ENCODE measurements at places on chromosomes 11 and 22.

DNA sequence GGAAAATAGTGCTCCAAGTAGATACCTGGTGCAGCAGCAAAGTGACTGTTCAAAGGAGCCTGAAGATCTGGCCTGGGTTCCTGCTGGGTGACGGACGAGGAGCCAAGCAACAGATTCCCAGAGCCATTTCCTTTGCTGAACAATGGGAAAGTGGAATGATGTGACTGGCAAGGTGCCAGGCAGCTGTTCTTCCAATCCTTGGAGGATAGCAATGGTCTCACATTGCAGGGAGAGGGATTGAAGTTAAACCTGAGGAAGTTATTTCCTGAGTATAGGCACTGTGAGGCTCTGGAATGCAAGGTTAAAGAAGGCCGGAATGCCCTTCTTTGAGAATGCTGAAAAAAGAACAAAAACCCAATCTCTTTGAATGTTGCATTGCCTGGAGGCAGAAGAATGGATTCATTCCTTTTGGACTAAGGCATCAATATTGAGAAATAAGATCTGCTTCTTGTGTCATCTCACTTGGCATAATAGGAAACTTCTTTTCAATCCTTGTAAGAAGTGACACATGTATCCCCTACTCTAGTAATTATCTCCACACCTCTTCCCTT lies 223.8 kb downstream of the BLID start:
- peak; percentile 67 for DNase-seq

DNA sequence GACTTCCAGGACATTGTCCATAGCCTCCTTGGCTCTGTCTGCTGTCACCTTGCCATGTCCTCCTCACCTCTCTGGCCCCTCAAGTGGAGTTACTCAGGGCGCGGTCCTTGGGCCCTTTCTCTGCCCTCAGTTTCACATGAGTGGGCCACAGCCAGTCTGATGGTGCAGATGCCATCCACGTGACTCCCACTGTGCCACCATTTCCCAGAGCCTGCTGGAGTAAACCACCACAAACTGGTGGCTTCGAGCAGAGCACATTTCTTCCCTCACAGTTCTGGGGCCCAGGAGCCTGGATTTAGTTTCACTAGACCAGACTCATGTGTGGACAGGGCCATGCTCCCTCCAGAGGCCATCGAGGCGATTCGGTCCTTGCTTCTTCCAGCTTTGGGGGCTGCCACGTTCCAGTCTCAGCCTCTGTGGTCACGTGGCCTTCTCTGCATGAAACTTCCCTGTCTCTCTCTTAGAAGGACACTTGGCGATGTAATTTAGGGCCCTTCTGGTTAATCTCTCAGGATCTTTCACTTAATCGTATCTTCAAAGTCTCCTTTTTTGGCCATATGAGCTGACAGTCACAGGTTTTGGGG lies 14.6 kb downstream of the SMARCB1 start:
- DNase-seq, result no peak

DNA sequence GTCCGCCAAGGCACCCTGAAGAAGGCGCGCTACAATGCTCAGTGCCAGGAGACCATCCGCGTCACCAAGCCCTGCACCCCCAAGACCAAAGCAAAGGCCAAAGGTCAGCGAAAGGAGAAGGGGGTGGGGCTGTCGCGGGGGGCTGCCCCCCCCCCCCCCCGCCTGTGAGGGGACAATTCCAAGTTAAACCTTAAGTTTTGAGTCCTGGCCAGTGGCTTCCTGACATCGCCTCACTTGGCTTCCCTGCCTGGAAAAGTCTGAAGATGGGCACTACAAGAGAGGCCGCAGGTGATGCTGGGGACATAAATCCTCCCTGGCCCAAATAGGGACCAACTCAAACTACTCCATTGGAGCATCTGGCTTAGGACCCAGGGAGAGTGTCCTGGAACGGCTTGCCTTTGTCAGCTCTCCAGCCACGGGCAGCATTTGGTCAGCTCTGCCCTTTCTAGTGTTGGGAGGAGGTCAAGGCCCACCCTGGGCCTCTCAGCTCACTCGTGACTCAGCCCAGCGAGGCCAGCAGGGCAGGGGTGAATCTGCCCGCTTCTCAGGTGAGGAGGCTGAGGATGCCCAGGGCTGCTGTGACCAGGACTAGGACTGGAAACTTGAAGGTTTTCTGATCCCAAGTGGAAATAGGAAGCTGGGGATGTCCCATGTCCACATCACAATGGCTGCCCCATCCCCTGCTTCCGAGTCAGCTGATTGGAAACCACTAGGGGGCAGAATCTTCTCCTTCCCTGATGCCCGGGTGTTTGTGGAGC lies 1.4 kb downstream of the MDK start:
- peak; percentile 74 for DNase-seq

DNA sequence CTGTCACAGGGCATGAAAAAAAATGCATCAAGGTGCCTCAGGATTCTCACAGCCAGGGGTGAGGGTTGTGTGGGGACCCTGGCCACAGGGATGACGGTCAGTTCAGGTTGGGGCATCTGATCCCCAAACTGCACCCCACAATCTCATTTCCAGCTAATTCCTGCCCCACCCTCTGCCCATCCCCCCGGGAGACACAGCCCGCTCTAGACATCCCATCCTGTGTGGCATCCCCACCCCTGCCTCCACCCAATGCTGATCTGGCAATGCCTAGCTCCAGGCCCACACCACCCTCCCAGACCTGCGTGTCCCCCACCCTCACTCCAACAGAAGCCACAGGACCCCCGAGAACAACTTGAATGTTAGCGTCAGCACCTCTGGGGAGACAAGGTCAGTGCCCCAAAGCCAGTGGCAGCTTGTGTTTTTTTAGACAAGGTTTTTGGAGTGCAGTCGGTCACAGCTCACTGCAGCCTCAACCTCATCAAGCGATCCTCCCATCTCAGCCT lies 25.3 kb downstream of the TSPAN4 start:
- no peak for DNase-seq

- DNase-seq, result peak; percentile 67
Observed at GRCh38 chr11:83815736-83816135, 529.6 kb upstream of the CCDC90B start.

DNA sequence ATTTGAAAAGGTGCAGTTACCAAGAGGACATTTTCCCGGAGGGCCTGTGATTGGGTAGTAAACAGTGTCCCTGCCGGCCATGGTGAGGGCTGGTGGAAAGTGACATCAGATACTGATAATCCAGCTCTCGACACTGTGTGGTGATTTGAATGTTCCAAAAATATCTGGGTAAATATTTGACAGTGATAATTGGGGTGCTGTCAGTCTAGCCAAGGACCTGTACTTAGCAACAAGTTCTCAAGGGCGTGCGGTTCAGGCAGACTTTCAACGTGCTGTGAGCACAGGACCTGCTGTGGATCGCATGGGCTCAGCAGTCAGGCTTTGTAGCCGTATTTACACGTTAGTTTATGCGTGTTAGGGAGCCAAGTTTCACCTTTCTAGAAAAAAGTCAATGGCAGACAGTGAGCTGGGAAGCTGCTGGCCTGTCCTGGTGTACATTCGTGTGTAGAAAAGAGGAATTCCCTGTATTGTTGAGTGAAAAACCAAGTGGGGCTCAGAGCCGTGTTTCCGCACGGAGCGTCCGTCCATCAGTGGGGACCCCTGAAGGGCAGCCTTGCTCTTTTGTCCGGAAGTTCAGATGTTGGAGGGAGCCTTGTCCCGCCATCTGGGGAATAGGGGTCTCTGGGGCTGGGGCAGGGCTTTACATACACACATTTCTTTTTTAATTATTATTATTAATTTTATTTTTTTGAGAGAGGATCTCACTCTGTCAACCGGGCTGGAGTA lies 11.3 kb downstream of the TRMU start:
- DNase-seq, result no peak

DNA sequence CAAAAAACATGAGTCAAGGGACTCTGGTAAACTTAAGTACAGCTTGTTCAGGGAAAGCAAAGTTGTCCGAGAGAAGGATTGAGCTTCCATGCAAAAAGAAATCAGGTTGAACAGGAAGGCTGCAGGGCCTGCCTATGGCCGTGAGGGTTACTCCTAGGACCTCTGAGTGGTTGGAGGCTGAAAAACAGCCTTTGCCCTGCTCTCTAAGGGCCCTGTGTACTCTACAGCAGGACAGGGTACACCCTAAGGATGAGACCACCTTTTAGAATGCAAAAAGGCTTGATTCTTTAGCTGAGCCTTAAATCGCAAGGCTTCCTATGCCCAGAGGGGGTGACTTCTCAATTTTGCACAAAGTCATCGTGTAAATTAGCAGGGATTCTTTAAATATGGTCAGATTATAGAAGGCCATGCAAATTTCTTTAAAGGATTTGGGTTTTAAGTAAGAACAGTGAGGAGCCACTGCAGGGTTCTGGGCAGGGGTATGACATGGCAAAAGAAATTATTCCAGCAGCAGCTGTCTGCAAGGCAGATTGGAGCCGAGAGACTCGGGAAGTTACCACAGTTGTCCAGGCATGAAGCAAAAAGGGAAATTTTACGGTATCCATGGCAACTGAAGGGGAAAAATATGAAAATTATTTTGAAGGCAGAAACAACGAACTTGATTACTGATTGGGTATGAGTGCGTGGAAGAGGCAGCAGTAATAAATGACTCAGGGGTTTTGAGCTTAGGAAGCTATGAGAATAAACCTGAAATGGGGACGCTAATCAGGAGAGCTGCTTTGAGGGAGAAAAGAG lies 91.8 kb downstream of the FAM76B start:
- DNase-seq, result no peak

DNA sequence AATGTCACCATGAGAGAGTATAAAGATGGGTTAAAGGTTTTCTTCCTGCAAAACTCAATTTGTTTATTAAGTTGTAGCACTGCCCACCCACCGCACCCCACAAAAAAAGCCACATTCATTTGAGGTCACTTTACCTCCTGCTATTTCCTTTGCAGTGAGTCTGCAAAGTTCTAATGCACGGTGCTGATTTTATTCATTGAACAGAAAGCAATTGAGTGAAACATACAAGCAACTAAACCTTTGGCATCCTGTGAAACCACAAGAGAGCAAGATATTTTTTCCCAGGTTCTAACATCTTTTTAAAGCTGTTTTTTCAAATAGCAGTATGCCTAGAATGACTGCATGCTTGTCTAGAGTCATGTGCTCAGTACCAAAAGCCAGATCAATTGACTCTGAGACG lies 39.0 kb downstream of the RRAS2 start:
- DNase-seq, result no peak

DNA sequence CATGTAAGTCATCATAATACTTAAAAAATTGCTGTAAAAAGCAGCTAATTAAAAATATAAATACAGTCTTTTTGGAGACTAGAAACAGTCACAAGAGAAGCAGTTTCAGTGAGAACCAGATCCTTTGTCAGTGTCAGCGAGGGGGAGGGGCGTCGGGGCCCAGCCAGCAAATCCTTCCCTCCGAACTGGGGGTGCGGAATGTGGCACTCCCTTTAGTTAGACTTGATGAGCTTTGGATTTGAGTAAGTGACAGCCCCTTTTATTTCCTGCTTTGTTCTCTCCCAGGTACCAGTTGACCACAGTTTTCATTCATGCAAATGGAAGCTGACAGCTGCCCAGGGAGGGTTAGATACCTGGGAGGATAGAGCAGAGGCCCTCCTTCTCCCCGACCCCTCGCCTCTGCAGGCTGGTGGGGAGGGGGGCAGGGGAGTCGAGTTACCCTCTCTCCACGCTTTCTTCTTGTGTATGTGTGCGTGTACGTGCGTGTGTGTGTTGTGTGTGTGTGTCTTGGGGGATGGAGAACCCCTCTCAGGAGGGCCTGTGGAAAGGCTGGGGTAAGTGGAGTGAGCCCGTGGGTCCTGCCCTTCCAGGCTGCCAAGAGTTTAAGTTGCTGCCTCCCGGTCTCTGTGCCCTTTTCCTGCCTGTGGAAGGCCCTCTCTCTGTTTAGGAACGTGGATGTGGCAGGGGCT lies 38.3 kb downstream of the PTPRJ start:
- DNase-seq, result no peak

- DNase-seq, result no peak
Observed at GRCh38 chr22:20392983-20393704, 807 bp upstream of the ZNF74 start.

DNA sequence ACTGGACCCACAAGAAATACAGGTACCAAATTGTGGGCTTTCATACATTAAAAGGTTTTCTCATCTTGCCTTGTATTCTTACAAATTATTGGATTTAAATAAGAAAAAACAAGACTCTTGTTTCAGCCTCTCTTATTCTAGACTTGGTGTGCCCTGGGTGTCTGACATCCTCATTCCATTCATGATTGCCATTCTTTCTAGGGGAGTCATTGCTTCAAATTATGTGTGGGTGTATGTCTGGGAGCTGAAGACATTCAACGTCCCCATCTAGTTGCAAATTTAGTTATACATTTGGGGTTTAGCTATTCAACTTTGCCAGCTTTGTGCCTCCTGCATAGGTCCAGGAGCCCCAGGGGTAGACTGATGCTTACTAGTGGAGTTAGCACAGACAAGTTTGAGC lies 18.1 kb downstream of the MAML2 start:
- no peak for DNase-seq

- peak; percentile 51 for DNase-seq
Observed at GRCh38 chr22:50621356-50621880, 6.5 kb downstream of the ARSA start.

DNA sequence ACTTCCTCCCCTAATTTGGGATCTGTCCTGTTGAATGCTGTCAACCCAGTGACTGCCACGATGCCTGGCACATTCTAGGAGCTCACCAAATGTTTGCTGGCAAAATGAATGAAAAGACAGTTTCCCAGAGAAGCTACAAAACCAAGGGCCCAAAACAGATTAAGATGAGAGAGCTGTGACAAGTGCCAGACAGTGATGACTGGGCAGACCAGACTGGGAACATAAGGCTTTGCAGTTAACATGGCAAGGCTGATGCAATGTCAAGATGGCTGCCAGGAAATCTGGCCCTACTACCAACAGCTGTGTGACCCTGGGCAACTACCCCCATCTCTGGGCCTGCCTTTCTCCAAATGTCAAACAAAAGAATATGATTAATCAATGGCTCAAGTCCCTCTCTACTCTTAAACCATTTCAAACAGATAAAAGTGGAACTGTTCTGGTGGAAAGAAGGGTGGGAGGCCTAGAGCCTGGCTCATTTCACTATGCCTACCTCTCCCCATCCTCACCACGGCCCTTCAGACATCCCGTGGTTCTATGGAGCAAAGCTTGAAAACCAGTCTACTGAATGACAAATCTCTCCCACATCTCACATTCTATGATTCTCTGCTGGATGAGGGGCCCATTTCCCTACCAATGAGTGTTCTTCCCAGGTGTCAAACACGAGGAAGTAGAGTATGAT lies 12.8 kb downstream of the AP1B1 start:
- no peak for DNase-seq

DNA sequence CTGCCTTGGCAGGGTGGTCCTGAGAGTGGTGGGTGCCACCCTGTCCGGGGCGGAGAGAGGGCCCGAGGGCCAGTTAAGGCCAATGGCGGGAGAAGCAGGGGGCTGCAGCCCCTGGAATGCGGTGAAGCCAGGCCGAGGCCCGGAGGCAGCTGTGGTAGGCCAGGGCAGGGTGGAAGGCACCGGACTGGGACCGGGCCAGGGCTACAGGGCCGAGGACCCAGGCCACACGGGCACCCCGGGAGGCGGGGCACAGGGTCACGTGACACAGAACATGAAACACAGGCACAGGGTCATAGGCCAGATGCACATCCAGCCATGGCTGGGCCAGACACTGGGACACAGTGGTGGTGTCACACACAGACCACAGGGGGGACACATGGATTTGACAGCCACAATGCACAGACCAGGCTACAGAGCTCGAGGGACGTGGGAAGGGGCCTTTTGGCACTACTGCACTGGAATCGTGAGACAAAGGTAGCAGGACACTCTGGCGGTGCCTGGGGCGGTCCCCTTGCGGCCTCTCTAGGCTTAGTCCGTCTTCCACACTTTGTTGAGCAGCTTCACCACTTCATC lies 2.8 kb downstream of the SLC25A1 start:
- DNase-seq, result no peak

GRCh38 chr22:42937164-42937843 lies 77.6 kb downstream of the PACSIN2 start:
- DNase-seq, result peak; percentile 27

- no peak for DNase-seq
Observed at GRCh38 chr11:64796757-64797541, 6.1 kb downstream of the MAP4K2 start.
